ENCODE measurements at places on chromosomes 1 and 21. TPM values are rescaled to one million over a fixed set of nuclear protein-coding genes. Genes with fewer than 3 reads are reported as not detected.

DNA sequence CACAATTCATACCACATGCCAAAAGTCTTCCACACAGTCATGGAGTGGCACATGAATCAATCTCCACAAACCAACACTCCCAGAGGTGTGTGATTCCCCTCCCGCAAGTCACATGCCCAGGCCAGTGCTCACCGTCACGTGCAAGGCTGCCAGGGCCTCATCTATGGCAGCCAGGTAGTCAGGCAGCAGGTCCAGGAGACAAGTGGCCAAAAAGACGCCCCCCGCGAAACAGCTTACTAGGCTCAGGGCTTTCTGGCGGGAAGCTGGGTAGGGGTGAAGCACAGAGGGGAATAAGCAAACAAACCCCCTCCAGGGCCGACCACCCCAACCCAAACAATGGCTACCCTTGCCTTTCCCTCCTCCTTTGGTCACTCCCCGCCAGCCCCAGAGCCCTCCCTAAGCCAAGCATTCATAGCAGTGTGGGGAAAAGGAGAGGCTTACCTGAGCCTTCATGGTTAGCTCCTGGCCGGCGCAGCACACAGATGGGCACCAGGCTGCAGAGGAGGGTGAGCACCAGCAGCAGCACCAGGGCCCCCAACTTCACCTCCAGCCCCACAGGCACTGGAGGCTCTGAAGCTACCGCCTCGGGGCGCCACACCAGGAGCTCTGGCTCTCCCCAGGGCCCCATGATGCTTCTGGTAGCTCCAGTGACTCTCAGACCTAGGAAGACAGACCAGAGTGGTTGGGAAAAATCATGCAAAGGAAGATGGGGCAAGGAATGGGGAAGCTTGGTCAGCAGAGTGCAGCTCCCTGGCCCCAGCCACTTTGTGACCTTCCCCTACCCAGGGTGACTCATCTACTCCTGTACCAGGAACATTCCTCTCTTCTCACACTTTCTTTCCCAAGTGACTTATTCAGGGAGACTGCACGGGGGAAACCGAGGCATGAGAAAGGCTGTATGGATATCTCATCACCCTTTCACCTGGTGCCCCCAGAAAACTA is 978 bp downstream of the SLC39A1 start:
- H3K36me3 ChIP-seq = no peaks in the 10 kb centered on the region
- no peaks in the 10 kb centered on the region for H3K27me3 ChIP-seq
- H3K27ac ChIP-seq = peak overlapping the region; percentile 56

DNA sequence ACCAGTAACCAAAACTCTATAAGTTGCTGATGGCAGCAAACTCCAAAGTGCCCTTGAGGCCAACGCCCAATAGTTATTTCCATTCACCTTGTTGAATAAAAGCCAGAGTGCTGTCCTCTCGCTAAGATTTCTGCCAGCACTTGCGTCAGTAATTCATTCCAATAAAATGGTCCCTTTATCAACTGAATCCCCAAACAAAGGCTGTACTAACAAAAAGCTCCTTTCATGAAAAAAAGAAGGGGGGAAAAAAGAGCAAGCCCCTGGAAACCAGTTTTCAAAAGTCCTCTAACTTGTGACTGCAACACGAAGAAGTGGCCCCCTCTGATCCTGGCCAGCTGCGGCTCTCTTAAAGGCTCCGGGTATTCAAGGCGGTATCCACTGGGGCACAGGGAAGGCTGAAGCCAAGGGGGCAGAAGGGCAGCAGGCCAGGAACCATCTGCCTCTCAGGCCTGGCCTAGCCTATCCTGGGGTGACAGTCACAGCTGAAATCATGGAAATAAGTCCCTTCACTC is 55.8 kb upstream of the ZNF326 start:
- DNase-seq = no peak
- no peak overlapping the region for H3K4me3 ChIP-seq
- H3K36me3 ChIP-seq = no peaks in the 10 kb centered on the region
- H3K27me3 ChIP-seq = no peaks in the 10 kb centered on the region
- H3K27ac ChIP-seq = peak overlapping the region; percentile 21

DNA sequence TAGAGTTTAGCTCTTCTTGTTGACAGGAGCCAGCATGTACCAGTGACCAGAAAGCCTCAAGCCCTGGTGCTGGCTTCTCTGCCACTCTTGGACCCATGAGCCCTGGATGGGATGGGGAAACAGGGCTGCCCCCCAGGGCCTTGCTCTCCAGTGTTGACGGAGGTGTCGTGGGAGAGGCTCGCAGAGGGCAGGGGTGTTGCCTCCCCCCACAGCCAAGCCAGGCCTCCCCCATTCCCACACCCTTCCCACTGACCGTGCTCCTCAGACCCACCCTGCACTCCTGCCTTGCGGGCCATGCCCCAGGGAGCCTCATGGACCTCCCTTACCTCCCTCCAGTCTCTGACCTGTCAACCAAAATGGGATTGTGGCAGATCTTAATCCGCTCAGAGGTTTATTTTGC is 123.8 kb upstream of the COL6A1 start:
- no peaks in the 10 kb centered on the region for H3K27me3 ChIP-seq
- no peaks in the 10 kb centered on the region for H3K4me1 ChIP-seq
- H3K4me3 ChIP-seq = no peak overlapping the region
- no peak for DNase-seq

GRCh38 chr21:42567214-42567555 is 53.5 kb downstream of the SLC37A1 start:
- no peaks in the 10 kb centered on the region for H3K4me1 ChIP-seq
- H3K36me3 ChIP-seq = no peaks in the 10 kb centered on the region
- no peaks in the 10 kb centered on the region for H3K27me3 ChIP-seq
- DNase-seq = no peak
- H3K27ac ChIP-seq = no peak overlapping the region
- H3K4me3 ChIP-seq = no peak overlapping the region

- H3K4me3 ChIP-seq = no peak overlapping the region
- H3K27ac ChIP-seq = no peak overlapping the region
- H3K4me1 ChIP-seq = no peaks in the 10 kb centered on the region
These were observed 14.5 kb downstream of the OLIG2 start for GRCh38 chr21:33040215-33040614.

GRCh38 chr21:42427809-42428419 is 24.2 kb downstream of the UBASH3A start:
- no peaks in the 10 kb centered on the region for H3K27me3 ChIP-seq
- H3K4me1 ChIP-seq = no peaks in the 10 kb centered on the region
- no peaks in the 10 kb centered on the region for H3K36me3 ChIP-seq

GRCh38 chr1:32988665-32989064 is 24.1 kb upstream of the RNF19B start:
- no peak for DNase-seq
- no peak overlapping the region for H3K4me3 ChIP-seq
- no peaks in the 10 kb centered on the region for H3K36me3 ChIP-seq
- no peaks in the 10 kb centered on the region for H3K27me3 ChIP-seq
- peak overlapping the region; percentile 6 for H3K27ac ChIP-seq
- H3K4me1 ChIP-seq = peaks cover 10% of the 10 kb centered on the region

DNA sequence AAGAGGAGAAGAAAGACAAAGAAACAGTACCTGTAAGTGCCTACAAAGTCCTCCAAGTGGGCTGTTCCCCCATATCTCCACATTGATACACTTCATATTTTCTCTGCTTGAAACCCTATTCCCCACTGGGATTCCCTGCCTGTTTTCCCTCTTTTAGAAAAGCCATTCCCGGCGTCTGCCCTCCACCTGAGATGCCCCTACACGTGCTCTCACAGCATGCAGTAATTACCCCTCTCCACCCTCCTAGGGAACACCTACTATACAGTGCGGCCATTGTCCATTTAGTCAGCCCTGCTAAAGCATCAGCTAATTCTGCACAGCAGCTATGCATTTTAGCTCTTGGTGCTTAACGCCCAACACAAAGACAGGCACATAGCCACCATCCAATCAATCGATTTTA is 135.7 kb upstream of the TIAM1 start:
- no peaks in the 10 kb centered on the region for H3K4me1 ChIP-seq
- no peak overlapping the region for H3K4me3 ChIP-seq
- no peak for DNase-seq
- H3K27me3 ChIP-seq = no peaks in the 10 kb centered on the region
- H3K27ac ChIP-seq = no peak overlapping the region
- no peaks in the 10 kb centered on the region for H3K36me3 ChIP-seq

- no peak overlapping the region for H3K27ac ChIP-seq
- no peaks in the 10 kb centered on the region for H3K4me1 ChIP-seq
- H3K27me3 ChIP-seq = no peaks in the 10 kb centered on the region
- H3K36me3 ChIP-seq = no peaks in the 10 kb centered on the region
These were observed 21.3 kb downstream of the DENND2C start for GRCh38 chr1:114648503-114648902.

DNA sequence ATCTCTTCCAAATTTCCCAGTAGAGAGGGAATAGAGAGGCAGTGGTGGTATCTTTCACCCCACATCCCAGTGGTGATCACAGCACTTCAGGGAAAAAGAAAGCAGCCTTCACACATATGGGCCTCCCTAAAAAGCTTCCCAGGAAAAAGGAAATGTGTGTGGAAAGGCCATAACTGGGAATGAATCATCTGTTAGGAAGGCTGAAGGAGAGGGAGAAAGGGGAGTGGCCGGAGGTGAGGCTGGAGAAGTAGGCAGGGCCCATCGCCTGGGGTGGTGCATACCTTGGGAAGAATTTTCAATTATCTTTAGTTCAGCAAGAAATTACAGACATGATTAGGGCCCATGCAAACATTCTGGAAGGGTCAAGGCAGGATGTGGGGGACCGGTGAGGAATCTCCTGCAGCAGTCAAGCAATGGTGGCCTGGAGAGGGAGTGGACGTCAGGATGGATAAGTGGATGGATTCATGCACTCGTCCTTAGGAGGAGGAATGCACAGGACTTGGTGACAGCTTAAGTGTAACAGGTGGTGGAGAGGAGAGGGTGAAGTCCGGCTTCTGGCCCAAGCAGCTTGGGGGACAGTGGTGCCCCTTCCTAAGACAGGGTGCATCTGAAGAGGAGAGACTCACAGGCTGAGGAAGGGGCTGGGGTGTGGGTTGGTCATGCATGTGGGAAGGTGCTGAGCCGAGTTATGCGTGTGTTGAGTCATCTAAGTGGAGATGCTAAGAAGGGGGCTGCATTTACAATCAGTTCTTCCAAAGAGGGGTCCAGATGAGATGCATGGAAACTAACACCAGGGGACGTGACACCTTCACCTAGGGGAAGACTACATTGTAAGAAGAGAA is 17.9 kb downstream of the HIVEP3 start:
- H3K4me3 ChIP-seq = no peak overlapping the region
- no peak for DNase-seq
- H3K4me1 ChIP-seq = peaks cover 6% of the 10 kb centered on the region

DNA sequence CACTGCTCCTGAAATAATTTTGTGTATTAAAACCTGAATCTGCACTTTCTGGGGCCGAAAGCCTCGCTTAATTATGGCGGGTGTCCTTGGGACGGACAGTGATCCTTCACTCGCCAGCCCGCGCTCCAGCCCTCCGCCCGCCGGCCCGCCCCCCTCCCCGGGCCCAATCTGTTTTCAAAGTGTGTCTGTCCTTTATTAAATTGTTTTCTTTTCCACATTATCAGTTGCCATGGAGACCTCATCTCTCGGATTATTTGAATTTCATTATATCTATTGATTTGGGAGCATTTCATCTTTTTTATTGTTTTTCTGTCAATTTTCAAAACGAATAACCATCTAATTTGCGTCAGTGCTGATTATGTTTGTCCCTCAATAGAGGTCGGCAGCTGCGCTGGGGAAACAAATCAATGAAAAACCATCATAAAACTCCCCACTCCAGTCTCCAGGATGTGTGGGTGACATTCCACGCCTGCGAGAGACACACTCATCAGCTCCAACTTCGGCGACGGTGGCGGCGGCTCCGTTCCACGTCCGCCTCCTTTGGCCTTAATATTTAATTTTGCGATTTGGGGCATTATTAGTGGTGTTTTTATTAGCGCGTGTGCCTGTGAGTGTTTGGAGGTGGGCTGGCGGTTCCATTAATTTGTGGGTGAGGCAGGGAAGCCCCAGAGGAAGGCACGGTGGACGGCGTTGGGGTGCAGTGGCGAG is 123.9 kb downstream of the CASZ1 start:
- peak overlapping the region; percentile 29 for H3K27ac ChIP-seq
- DNase-seq = no peak

DNA sequence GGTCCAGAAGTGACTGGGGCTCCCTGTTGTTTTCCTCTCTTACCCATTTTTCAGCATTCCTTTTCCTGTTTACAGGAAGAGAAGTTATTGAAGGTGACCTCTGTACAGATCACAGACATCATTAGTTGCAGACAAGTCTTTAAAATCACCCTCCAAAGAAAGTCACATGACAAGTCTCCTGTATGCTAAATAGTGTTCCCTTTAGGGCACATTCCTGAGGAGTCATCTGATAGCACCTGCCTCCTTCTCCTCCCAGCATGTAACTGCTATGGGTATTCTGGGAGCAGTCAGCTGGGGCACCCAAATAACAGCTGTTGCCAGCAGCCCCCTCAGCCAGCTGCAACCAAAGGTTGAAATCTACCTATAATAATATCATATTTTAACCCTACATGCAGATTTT is 200.6 kb downstream of the PTGER3 start:
- no peaks in the 10 kb centered on the region for H3K27me3 ChIP-seq
- no peak for DNase-seq
- H3K36me3 ChIP-seq = no peaks in the 10 kb centered on the region

DNA sequence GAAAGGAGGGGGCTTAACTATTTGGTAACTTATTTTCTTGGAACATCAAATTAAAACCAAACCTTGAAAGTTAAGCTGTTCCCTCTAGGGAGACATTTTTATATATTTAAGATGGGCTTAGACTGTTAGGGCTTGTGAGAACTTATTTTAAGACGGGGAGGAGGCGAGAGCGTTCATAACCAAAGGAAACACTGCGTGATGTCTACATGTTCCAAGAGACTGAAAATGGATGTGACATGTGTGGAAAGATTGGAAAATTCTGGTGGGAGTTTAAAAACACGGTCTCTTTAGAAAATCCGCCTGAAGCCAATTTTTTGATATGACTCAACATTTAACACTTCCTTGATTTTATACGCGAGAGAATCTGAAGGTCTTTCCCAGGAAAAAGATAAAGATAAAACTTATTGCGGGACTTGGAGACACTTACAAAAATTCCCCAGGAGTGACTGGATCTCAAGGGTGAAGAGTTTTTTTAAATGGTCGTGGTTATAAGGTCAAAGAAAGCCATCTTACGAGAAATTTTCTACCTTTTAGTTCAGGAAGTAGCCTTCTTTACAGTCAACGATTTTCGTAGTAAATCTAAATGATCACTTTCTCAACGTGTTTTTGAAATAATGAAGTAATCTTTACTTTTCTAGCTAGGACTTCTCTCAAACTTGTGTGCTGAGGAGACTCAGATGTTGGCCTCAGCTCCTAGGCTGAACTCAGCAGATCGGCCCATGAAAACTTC is 828 bp downstream of the PNRC2 start:
- DNase-seq = no peak
- no peaks in the 10 kb centered on the region for H3K36me3 ChIP-seq
- peak overlapping the region; percentile 84 for H3K4me3 ChIP-seq
- no peaks in the 10 kb centered on the region for H3K27me3 ChIP-seq

- H3K27ac ChIP-seq = no peak overlapping the region
- no peaks in the 10 kb centered on the region for H3K27me3 ChIP-seq
- DNase-seq = no peak
- H3K4me3 ChIP-seq = no peak overlapping the region
- no peaks in the 10 kb centered on the region for H3K4me1 ChIP-seq
These were observed 45.6 kb upstream of the FASLG start for GRCh38 chr1:172613294-172613693.

Gene SYDE2
- total RNA-seq = 6.8 TPM

Gene TSPAN2
- 2.4 TPM for total RNA-seq

Gene AGPAT3
- 38.5 TPM for total RNA-seq
